Stimulated activated CD4-positive, alpha-beta T cell treated with anti-CD3 and anti-CD28 coated beads, Interleukin-1b, Interleukin-23, amount 100 ng/mL, for 1 hour (primary cell): ENCODE measurements at places on chromosomes 3 and 15.

DNA sequence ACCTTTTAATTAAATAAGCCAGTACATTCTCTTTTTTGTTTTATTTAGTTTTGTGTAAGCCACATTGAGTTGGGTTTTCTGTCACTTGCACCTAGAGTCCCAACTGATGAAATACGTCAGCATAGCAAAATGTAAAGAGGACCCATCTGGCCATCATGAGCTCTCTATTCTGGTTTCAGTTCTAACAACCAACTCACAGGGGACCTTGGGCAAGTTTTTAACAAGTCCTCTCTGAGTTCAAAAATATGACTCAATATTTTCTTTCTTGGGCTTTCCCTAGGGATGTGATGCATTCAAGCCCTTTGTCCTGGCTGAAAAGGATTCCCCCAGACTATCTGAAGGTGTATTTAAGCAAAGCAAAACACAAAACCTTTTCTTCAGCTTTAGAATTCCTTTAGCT lies 32.9 kb downstream of the PLCH1 start:
- no peak for DNase-seq

- no peak for DNase-seq
Observed at GRCh38 chr15:84807228-84807627, 9.9 kb upstream of the ALPK3 start.

GRCh38 chr3:119598410-119599098 lies 869 bp downstream of the PLA1A start:
- no peak for DNase-seq

GRCh38 chr3:124588794-124589193 lies 141.5 kb upstream of the UMPS start:
- no peak for DNase-seq

DNA sequence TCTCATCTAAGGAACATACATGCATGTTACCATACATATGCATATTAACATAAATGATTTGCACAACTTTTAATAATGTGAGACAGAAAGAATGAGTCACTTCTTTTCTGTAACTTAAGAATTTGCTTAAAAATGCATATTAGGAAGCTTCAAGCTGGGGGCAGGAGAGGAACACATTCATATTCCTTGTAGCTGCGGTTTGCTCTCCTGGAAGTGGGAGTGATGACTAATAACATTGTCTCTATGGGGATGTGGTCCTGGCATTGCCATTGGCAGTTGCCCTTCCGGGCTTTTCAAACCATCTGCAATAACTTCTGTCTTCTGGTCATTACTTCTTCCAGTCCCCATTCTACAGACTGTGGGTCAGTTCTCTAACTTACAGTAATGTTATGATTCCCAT lies 15.6 kb downstream of the CHST2 start:
- no peak for DNase-seq

- DNase-seq = no peak
Observed at GRCh38 chr3:30428251-30428650, 178.2 kb upstream of the TGFBR2 start.

- DNase-seq = no peak
Observed at GRCh38 chr15:32818758-32819447, 101.1 kb downstream of the GREM1 start.

DNA sequence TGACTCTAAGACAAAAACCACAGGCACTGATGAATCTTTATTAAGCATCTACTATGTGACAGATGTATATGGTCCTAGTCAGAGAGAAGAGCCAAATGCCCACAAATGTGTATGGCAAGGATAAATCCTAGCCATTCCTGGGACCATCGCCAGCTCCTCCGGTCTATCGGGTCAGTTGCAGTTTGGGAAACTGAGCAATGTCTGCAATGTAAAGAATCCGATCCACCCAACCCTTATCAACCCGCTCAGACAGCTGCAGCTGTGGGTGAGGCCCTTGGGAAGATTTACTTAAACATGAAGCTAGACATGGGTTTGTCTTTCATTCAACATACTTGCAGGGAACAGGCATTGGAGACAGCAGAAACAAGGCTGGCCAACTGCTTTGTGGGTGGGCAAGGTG lies 40.5 kb upstream of the CDV3 start:
- DNase-seq = no peak

DNA sequence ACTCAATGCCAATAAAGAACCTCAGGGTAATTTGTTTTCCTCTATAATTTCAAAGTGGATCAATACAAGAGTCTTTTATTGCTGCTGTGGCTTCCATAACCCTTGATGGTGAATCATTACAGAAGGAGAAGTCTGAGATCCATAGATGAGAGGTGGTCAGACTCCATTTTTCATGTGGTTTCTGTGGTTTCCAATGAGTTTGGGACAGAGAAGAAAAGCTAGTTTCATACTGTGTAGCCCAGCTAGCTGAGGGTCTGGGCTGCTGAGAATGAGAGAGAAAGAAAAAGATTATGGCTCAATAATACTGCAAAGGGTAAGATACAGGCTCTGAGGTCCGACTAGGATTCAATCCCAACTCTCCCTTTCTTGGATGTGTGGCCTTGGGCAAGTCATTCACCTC lies 180.6 kb upstream of the LRRN1 start:
- no peak for DNase-seq
